GM18507 (cell line): ENCODE measurements at places on chromosomes 12 and 14.

GRCh38 chr12:30930238-30930637 lies 3.7 kb downstream of the TSPAN11 start:
- DNase-seq, result no peak

- DNase-seq, result no peak
These were observed 31.0 kb upstream of the PTCSC3 start for GRCh38 chr14:36207500-36207899.

DNA sequence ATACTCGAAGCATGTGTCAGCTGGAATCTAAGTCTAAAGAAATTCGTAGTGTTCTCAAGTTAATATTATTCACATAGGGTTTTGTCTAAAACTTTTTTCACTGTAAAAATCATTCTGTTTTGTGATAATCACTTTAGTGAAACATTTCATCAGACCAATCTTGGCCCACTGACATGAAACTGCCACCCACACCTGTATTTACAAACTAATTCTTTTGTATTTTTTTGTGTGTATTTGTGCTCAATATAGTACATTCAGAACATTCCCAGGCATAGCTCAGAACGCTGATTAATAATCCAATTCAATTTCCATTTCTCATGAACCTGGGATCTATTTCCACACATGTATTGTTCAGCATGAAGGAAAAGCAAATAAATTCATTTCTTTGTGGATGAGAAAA lies 191.7 kb downstream of the RASSF9 start:
- no peak for DNase-seq

GRCh38 chr12:58967561-58967960 lies 47.3 kb upstream of the LRIG3 start:
- no peak for DNase-seq

DNA sequence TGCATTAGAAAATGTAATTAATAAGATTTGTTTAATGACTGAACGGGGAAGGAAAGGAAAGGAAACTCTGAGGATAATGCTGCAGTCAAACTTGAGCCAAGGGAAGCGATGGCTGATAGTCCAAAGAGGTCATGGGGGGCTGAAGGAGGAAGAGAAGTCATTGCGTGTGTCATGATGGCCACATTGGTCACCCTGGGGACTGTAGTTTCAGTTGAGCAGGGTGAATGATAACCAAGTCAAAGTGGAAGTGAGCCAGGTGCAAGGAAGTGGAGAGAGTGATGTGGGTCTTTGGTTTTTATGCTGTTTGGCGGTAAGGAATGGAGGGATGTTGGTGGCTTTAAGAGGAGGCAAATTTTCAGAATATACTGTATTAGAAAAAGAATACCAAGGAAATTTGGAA lies 21.6 kb downstream of the C12orf75 start:
- DNase-seq, result peak; percentile 64

DNA sequence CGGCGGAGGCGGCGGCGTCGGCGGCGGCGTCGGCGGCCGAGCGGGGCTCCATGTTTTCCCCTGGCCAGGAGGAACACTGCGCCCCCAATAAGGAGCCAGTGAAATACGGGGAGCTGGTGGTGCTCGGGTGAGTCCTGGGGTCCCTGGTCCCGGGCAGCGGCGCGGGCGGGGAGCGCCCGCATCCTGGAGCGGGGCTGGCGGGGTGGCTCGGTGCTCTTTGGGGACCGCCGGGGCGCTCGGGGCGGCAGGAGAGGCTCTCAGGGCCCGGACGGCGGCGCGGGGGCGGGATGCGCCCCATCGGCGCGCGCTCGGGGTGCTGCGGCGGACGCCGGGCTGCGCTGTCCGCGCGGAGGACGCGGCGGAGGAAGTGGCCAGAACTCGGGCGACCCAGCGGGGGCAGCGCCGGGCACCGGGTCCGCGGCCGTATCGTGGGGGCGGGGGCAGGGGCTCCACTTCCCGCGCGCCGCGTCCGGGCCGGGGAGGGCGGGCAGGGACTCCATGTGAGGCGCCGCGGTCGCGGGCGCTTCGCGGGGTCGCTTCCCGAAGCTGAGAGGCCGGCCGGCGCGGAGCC lies 485 bp downstream of the PELI2 start:
- DNase-seq, result no peak

- no peak for DNase-seq
These were observed 86.7 kb downstream of the B4GALNT3 start for GRCh38 chr12:546265-546919.

GRCh38 chr12:2344885-2345284 lies 292.1 kb downstream of the CACNA1C start:
- no peak for DNase-seq

- DNase-seq, result no peak
These were observed 342.5 kb downstream of the RMST start for GRCh38 chr12:97805146-97805545.

DNA sequence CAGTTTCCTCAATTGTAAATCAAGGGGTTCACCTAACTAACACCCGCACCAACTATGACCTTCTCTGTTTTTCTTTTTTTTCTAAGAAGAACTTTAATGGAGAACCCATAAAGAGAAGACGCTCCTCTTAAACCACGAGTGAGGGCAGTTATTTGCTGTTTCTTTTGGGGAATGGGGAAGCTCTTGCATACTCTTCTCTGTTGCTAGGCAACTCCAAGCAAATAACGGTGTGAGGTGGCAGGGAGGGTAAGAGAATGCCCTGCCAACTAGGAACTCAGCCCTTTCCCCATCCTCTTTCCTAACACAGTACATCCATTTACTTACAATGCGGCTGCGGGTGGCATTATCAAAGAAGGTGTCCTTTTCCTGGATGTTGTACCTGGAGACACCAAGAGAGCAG lies 114.9 kb downstream of the ANO2 start:
- no peak for DNase-seq

GRCh38 chr12:53844994-53845844 lies 93.4 kb upstream of the HOXC13 start:
- no peak for DNase-seq

GRCh38 chr12:63995512-63995911 lies 151.0 kb downstream of the SRGAP1 start:
- DNase-seq, result no peak

DNA sequence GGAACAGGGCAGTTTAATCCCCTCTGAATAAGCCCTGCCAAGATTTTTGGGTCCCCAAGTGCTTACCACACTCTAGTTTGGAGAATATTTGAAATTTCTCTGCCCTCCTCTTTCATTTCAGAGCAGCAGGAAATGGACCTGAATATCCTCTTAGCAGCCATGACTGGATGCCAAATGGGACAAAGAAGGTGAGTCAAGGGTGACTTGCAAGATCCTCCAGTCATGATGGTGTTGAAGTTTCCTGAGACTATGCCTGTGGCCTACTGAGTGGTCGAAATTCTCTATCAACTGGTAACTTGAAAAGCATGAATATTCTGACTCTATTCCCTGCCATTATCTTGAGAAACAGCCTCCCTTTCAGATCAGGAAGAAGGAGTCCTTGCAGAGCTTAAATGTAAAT lies 1674.7 kb upstream of the SEL1L start:
- no peak for DNase-seq

DNA sequence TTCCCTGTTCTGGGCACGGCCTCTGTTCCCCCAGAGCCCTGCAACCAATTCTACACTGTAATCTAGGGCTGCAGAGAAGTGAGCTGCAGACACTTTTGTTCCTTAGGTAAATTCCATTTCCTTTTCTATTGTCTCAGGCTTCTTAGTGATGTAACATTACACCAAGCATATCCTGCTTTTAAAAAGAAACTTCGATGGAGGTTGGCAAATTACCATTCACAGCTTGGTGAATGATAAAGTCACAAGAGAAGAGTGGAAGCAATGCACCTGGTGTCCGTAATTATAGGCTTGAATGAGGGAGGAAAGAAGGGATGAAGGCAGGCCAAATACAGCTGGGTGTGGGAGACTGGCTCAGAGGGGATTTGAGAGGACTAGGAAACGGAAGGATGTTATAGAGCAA lies 68.6 kb downstream of the PPM1A start:
- no peak for DNase-seq

DNA sequence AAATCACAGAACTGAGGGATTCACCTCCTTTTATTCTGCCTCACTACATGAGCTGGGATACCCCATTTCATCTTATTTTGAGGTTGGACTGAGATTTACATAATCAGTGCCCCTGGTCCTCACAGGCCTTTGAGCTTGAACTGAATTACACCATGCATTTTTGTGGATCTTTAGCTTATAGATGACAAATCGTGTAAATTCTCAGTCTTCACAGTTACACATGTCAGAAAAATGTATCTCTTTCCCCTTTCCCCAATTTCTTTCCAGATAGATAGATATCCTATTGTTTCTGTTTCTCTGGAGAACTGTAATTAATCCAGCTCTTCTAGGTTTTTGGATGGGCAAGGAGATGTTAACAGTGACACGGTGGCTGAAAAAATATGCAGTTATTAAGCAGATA lies 1778.9 kb upstream of the SEL1L start:
- DNase-seq, result no peak

DNA sequence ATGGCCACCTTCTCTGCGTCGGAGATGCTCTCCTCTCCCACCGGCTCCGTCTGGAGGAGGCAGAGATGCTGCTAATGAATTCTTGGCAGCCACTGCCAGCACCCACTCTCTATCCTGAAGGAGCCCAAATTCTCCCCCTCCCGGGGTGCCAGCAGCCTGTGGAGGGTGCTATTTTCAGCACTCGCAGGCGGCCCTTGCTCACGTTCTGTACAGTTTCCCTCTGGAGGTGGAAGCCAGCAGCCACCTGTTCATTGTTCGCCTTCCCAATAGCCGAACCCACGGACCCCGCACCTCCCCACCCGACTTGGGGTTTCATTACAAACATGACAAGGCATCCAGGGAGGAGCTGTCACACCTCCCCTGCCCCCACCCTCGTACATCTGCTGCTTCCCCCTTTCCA lies 27.8 kb downstream of the SNRNP35 start:
- no peak for DNase-seq

DNA sequence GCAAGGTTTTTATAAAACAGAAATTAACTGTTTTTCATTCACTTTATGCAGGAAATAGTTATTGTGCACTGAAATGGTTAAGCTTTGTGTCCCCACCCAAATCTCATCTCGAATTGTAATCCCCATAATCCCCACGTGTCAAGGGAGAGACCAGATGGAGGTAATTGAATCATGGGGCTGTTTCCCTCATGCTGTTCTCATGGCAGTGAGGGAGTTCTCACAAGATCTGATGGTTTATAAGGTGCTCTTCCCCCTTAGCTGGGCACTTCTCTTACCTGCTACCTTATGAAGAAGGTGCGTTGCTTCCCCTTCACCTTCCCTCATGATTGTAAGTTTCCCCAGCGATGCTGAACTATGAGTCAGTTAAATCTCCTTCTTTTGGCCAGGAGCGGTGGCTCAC lies 123.9 kb downstream of the TMTC2 start:
- DNase-seq, result no peak

GRCh38 chr12:57604454-57604991 lies at the start of gene DTX3:
Gene DTX3 (plus strand): TSS chr12:57604824. CDS start chr12:57606518, 1,694 bp downstream.
- no peak for DNase-seq

GRCh38 chr14:106844608-106845285 lies 1318.4 kb downstream of the TMEM121 start:
- DNase-seq, result no peak

DNA sequence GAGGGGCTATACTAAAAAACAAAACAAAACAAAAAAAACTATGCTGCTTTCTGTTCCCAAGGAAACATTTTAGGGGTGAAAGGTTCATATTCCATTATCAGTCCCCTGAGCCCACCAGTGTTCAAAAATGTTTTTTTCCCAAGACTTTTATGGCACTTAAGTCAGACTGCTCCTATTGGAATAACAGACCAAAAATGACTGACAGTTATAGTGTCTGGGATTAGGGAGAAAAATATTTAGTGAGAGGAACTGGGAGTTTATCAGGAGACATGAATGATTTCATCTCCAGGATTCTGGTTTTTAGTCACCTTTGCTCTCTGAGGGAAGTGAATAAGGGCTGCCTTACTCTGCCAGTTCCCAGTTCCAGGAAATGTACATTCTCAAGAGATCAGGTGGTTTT lies 68.0 kb downstream of the PDE3A start:
- no peak for DNase-seq

DNA sequence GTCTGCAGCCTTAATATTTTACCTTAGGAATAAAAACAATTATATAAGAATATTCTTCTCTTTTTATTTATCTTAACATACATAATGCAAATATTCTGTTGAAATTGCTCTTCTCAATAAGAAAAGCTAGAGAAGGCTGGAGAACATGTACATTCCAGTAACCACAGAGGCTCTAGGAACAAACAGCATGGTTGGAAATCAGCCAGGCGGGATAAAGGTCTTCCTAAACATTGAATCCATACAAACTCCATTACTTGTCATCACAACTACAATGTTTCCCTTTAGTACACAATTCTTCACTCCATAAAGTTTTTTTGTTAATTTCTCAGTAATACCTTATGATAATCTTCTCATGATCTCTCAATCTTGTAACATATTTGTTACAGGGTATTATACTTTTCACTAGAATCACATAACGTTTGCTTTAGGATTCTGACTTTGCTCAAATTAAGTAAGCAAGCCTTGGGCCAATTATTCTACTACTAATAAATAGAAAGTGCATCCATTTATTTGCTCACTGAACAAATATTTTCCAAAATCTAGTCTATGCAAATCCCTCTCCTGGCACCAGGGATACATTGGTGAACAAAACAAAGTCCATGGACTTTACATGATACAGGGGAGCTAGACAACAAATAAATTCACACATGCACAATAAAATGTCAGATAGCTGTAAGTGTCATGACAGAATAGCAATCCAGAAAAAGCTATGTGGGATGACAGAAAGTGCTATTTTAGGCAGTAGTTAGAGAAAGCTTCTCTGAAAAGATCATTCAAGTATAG lies 237.5 kb upstream of the TMTC1 start:
- DNase-seq, result no peak

- no peak for DNase-seq
These were observed 259.0 kb upstream of the E2F7 start for GRCh38 chr12:77324416-77324762.

- DNase-seq, result no peak
These were observed 13.3 kb downstream of the GALC start for GRCh38 chr14:87979689-87980088.

DNA sequence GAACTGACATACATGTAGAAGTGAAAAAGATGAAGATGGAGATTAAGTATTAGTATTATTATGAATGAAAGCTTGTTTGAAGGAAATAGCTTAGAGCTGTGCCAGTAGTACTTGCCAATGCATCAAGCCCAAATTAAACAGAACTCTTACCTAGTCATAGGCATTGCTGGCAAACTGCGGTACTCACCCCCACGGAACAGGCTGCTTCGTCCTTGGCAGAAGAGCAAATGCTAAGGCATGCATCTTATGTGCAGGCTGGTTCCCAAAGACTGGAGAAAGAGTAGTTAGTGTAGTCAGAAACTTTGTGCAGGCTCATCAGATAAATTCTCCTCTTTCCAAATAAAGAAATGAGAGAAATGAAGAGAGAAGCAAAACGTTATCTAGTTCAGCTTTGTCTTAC lies 134.8 kb downstream of the CCDC59 start:
- DNase-seq, result no peak

- DNase-seq, result no peak
These were observed 19.6 kb upstream of the FBXO33 start for GRCh38 chr14:39451811-39452210.

GRCh38 chr12:106740818-106741217 lies 33.7 kb upstream of the RIC8B start:
- DNase-seq, result no peak

- no peak for DNase-seq
These were observed 190.2 kb downstream of the FSCB start for GRCh38 chr14:44316647-44317440.
